ENCODE measurements at places on chromosomes 11 and 22.

GRCh38 chr11:126153972-126154371 lies 57.5 kb downstream of the RPUSD4 start:
- H3K4me1 ChIP-seq, result no peaks in the 10 kb centered on the region
- peak; percentile 26 for DNase-seq
- H3K27ac ChIP-seq, result no peak overlapping the region
- no peak overlapping the region for H3K4me3 ChIP-seq

DNA sequence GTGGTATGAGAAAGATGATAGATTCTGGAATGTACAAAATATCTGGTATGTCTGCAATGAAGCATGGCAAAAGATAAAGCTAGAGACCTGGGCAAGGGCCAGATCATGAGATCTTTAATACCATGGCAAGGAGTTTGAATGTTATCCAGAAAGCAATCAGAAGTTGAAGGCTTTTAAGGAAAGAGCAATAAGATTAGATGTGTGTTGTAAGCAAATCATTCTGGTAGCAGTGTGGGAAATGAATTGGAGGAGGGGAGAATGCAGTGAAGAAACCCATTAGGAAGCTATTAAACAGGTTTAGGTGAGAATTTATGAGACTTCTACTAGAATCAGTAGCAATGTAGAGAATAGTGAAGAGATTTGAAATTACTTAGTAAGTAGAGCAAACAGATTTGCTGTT lies 32.2 kb upstream of the SYT9 start:
- no peaks in the 10 kb centered on the region for H3K27me3 ChIP-seq
- no peak overlapping the region for H3K4me3 ChIP-seq
- no peaks in the 10 kb centered on the region for H3K4me1 ChIP-seq
- DNase-seq, result no peak

DNA sequence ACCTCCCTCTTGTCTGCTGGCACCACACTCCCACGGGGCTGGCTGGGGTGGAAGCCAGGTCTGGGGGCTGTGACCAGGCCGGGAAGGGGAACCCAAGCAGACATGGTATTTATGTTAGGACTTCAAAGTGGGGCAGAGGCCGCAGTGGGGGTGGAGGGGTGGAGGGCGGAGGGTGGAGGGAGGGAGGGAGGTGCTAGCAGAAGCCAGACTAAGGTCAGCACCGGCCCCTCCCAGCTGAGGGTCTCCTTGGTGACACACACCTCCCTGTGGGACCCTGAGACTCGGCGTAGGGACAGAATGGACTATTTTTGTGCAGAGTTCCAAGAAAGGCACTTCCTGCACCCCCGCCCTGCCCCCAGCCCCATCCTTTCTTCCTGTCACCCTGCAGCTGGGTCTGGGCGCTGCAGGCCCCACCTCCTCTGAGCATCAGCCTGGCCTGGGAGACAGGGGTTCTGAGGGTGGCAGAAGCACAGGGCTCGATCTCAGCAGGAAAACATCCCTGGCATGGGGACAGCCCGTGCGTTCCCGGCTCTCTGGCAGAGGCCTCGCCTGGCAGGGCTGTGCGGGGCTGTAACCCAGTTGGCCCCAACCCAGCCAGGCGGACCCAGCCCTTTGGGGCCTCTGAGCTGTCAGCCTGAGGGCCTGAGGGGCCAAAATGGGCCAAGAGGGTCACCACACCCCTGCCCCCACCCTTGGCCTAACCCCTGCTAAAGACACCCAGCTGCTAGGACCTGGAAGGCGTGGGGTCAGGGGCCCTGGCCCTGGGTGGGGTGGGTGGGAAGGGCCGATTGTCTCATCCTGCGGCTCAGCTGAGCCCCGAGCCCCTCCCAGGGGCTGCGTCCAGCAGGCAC lies 9.6 kb upstream of the CD248 start:
- no peak for DNase-seq
- H3K4me1 ChIP-seq, result no peaks in the 10 kb centered on the region
- H3K4me3 ChIP-seq, result no peak overlapping the region
- H3K27me3 ChIP-seq, result no peaks in the 10 kb centered on the region
- no peak overlapping the region for H3K27ac ChIP-seq

GRCh38 chr11:122114976-122115375 lies 1.0 kb downstream of the BLID start:
- H3K27me3 ChIP-seq, result no peaks in the 10 kb centered on the region
- peaks cover 2% of the 10 kb centered on the region for H3K4me1 ChIP-seq
- no peaks in the 10 kb centered on the region for H3K36me3 ChIP-seq
- H3K4me3 ChIP-seq, result no peak overlapping the region
- H3K27ac ChIP-seq, result no peak overlapping the region

- no peak overlapping the region for H3K27ac ChIP-seq
- no peak for DNase-seq
These were observed 12.3 kb downstream of the BLID start for GRCh38 chr11:122103726-122104125.

DNA sequence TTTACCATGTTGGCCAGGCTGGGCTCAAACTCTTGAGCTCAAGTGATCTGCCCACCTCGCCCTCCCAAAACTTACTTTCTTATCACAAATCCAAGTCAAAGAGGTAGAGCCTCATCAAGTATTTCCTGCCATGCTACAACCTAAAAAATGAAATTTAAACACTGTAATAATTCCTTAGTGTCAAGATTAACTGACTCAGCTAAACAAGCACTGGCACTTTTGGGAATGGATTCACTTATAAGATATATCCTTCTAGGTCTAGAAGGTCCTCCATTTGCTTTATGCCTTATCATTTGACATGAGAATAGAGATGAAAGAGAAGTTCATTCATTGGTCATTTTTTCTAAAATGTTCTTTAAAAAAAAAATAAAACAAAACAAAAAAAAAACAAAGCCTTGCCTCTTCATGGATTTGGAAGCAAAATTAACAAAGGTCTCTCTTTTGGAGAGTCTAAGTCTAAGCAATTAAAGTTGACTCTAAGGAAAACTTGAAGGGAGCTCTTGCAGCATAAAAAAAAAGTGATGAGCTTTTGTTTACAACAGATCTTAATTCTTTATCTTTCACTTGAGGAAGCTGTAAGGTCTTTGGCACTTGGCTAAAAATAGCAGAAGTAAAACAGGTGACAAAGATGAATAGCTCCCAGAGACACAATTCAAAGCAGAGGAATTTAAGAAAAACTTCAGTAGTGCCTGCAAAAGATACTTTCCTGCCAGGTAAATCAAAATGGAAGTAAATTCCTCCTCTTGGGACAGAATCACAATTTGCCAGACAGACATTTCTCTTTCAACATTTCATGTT lies 50.3 kb downstream of the CADM1 start:
- no peaks in the 10 kb centered on the region for H3K27me3 ChIP-seq
- H3K36me3 ChIP-seq, result no peaks in the 10 kb centered on the region
- H3K4me1 ChIP-seq, result no peaks in the 10 kb centered on the region

GRCh38 chr11:18612394-18612793 lies 12.8 kb downstream of the MISFA start:
- H3K27ac ChIP-seq, result no peak overlapping the region
- peaks cover 6% of the 10 kb centered on the region for H3K36me3 ChIP-seq
- no peak overlapping the region for H3K4me3 ChIP-seq
- H3K4me1 ChIP-seq, result no peaks in the 10 kb centered on the region
- H3K27me3 ChIP-seq, result no peaks in the 10 kb centered on the region

- no peaks in the 10 kb centered on the region for H3K27me3 ChIP-seq
- H3K27ac ChIP-seq, result no peak overlapping the region
- DNase-seq, result no peak
These were observed 418.6 kb downstream of the FAM181B start for GRCh38 chr11:82315093-82315492.

DNA sequence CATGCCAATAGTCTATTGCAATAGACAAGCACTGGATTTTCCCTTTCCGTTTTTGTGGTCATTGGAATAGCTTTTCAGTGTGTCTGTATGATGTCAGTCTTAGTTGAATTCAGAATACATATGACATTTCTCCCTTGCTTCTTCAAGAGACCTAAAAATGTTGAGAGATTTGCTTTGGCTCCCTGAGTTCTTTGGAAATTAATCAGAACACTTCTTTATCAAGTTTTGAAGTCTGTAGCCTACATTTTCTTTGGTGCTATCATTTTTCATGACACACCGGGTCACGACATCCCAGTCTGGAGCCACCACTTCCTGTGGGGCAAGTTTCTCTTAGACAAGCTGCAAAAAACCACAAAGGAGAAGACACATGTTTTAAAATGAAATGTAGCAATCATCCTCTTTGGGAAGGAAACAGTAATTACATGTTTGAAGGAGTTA lies 847.1 kb downstream of the OPCML start:
- no peak overlapping the region for H3K4me3 ChIP-seq
- no peaks in the 10 kb centered on the region for H3K36me3 ChIP-seq
- DNase-seq, result no peak
- H3K27ac ChIP-seq, result no peak overlapping the region

DNA sequence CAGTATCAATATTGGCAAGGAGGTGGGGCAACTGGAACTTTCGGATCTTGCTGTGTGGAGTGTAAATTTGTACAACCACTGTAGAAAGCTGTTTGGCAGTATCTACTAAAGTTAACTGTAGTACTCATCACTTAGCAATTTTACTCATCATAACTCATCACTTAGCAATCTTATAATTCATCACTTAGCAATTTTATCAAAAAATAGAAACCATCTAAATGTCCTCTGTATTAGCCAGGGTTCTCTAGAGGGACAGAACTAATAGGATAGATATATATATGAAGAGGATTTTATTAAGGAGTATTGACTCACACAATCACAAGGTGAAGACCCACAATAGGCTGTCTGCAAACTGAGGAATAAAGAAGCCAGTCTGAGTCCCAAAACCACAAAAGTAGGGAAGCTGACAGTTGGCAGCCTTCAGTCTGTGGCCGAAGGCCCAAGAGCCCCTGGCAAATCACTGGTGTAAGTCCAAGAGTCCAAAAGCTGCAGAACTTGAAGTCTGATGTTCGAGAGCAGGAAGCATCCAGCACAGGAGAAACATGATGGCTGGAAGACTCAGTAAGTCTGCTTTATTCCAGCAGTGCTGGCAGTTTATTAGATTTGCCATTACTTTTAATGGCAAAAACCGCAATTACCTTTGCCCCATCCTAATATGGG lies 92.9 kb upstream of the USP47 start:
- no peaks in the 10 kb centered on the region for H3K36me3 ChIP-seq
- H3K27me3 ChIP-seq, result no peaks in the 10 kb centered on the region
- H3K27ac ChIP-seq, result no peak overlapping the region
- H3K4me1 ChIP-seq, result no peaks in the 10 kb centered on the region

DNA sequence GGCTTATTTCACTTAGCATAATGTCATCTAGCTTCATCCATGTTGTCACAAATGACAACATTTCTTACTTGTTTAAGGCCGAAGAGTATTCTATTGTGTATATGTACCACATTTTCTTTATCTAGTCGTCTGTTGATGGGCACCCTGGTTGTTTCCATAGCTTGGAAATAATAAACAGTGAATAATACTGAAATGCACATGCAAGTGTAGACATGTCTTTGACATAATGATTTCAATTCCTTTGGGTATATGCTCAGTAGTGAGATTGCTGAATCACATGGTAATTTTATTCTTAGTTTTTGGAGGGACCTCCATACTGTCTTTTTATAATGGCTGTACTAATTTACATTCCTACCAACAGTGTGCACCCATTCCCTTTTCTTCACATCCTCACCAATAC lies 508.0 kb downstream of the NELL1 start:
- no peak overlapping the region for H3K4me3 ChIP-seq
- no peaks in the 10 kb centered on the region for H3K36me3 ChIP-seq
- no peak for DNase-seq
- no peak overlapping the region for H3K27ac ChIP-seq
- H3K4me1 ChIP-seq, result no peaks in the 10 kb centered on the region

DNA sequence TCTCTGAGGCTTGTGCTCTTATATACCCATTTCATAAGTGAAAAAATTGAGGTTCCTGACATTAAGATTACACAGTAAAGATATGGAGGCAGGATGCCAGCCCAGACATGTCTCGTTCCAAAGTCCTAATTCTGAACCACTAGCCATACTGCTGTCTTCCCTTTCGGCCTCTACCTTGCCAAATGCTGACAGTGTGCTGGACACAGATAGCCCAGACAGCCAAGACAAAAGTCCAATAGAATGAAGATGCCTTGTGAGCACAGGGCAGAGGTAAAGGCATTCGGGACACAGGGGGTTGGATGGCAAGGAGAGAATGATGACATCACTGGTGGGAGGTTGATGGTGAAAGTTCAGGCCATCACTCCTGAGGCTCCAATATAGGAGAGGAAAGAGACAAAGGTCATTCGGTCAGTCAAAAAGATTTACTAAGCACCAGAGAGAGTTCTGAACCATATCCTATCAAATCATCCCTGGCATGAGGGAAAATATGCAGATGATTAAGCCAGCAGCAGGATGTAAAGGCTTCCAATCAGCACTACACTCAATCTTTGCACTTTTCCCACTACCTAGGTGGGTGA lies 174.0 kb upstream of the MTMR2 start:
- H3K4me1 ChIP-seq, result peaks cover 7% of the 10 kb centered on the region
- no peaks in the 10 kb centered on the region for H3K27me3 ChIP-seq
- DNase-seq, result no peak
- no peak overlapping the region for H3K27ac ChIP-seq
- H3K4me3 ChIP-seq, result no peak overlapping the region
- no peaks in the 10 kb centered on the region for H3K36me3 ChIP-seq

DNA sequence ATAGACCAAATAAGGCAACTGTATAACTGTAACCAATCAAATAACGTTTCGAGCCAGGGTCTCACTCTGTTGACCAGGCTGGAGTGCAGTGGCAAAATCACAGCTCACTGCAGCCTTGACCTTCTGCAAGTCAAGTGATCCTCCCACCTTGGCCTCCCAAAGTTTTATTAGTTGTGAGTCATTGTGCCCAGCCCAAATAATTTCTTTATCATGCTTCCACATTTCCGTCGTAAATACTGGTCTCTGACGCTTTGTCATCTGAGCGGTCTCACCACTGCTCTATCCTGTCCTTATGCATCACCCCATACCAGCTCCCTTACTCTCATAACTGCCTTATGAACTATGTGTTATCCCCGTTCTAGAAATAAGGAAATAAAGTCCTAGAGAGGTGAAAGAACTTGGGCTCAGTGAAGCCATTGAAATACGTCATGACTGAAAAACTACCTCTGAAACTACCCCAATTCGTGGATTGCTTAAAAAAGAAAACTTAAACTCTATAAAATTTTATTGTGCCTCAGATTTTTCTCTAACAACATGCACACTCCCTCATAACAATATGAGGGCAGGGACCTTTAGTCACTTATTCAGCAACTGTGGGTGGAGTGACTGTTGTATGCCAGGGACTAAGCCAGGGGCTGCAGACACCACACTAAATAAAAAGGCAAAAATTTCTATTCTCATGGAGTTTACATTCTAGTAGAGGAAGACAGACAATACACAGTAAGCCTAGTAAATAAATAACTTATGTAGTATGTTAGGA lies 15.8 kb upstream of the RTN4RL2 start:
- no peaks in the 10 kb centered on the region for H3K4me1 ChIP-seq
- no peak overlapping the region for H3K4me3 ChIP-seq
- H3K27ac ChIP-seq, result no peak overlapping the region
- H3K36me3 ChIP-seq, result no peaks in the 10 kb centered on the region

DNA sequence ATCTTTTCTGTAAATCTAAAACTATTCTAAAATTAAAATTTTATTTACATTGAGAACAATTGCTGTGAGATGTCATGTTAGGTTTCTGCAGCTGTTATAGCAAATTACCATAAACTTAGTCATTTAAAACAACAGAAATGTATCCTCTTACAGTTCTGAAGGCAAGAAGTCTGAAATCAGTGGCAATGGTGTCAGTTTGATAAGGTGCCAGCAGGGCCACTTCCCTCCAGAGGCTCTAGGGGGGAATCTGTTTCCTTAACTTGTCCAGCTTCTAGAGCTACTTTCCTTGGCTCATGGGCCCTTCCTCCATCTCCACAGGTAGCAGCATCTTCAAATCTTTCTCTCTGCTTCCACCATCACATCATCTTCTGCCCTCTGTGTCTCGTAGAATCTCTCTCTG lies 23.0 kb downstream of the MOGAT2 start:
- no peak overlapping the region for H3K27ac ChIP-seq
- H3K4me3 ChIP-seq, result no peak overlapping the region
- no peaks in the 10 kb centered on the region for H3K36me3 ChIP-seq
- H3K4me1 ChIP-seq, result no peaks in the 10 kb centered on the region

All from aorta (tissue), 5 donors.